Activated T-helper 1 cell treated with anti-CD3 and anti-CD28 coated beads, Interleukin-2, amount 50 U/mL, for 16 hours (primary cell): ENCODE measurements at places on chromosomes 1 and 21.

DNA sequence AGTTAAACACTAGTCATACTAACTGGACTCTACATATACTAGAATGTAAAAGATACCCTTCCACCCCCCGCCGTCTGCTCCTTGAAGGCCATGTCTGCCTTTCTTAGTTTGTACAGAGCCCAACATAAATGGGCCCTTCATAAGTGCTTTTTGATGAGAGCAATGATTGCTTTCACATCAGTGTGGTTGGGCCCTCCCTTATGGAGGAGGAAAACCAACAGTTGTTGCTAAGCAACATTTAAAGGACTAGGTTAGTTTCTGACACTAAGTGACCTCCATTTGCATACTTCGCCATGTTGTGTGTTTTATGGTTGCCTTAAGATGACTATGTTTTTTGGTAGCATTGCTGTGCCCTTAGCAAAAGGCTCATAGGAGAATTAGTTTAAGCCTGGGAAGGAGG is 182.0 kb upstream of the SGIP1 start:
- no peak for DNase-seq

DNA sequence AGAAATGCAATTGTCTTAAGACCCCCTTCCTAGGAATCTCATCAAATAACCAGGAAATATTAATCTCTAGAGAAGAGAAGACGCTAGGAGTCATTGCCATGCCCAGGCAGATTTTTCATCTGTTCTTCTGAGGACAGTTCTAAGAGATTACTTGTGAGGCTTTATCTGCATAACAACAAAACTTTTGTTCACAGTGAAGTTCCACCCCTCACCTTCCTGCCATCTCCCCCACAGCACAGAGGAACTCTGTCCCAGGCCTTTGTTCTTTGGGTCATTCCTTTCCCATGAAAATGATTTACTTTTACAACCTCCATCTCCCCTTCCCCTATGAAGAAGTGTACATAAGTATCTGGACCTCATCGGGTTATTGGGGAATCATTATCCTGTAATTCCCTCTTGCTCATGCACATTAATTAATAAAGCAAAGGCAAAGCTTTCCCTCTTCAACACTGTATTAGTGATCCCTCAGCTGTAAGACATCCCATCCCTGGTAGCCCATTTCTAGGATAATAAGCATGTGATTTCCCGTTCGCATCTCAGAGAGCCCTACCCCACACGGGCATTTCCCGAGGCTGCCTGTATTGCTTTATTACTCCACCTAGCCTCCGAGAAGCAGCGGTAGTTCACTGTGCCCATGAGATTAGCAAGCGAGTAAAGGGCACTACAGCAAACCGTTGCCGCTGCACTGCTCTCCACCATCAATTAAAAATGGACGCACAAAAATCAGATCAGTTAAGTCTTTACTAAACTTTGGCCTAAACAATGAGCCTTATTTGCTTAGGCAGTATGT is 384.4 kb upstream of the CAMK1G start:
- DNase-seq = no peak

DNA sequence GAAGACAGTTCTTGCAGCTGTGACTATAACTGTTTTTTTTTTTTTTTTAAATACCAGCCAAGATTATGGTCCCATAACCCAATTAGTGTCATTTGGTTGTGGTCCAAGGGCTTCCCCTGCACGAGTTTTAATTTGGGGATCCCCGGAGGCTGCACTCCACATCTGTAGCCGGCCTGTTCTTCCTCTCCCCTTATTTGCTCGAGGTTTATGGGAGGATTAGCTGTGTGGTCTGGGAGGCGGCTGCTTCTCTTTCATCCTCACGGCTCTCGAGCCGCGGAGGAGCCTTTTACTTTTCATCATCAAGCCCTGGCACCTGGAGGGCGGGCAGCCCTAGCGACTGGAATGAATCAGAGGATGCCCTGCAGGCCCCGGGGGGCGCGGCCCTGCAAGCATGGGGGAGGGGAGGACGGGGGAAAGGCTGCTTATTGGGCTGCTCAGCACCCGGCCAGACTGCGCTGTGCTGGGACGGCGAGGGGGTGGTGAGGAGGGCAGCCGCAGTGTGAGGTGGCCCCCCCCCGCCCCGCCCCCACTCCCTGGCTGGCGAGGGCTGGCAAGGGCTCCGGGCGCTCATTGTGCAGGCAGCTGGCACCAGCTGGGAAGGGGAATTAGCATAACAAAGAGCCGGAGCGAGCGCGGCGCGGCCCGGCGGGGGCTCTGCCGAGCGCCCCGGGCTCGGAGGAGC is 18.5 kb downstream of the SERTAD4 start:
- DNase-seq = no peak

GRCh38 chr1:46677339-46677738 is 5.7 kb downstream of the TEX38 start:
- no peak for DNase-seq

- no peak for DNase-seq
Measured at GRCh38 chr21:38806153-38806941, 618 bp downstream of the ETS2 start.

DNA sequence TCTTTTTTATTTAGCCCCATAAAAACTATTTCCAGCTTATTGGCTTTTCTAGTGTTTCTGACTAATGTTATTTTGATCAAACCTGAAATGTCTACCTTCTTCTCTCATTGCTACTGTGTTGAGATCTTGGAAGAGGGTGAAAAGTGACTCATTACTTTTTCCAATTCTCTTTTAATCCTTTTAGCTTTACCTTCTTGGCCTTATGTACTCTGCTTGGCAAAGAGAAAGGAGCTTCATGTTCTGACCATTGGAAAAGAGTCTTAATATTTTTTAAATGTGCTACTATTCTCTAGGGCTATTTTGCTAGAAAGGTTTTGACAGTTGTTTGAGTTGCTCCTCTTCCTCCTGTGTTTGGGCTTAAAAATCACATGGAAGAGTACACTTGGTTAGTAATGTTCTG is 97.8 kb upstream of the CHODL start:
- no peak for DNase-seq

DNA sequence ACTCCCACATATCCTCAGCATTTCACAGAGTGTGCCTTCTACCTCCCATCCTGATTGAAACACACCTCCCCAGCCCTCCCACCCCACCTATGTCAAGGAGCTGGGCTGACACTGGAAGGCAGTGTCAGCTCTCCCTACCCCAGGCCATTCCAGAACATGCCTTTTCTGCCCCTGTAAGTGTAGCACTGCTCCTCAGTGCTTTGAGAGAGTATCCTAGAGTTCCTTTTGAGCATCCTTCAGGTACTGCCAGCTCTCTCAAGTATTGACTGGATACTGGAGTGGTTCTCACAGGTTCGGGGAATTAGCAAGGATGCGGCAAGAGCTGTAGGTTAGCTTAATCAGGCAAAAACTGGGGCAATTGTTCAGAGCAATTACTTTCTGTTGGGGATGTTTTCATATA is 21.8 kb downstream of the C1orf116 start:
- no peak for DNase-seq

DNA sequence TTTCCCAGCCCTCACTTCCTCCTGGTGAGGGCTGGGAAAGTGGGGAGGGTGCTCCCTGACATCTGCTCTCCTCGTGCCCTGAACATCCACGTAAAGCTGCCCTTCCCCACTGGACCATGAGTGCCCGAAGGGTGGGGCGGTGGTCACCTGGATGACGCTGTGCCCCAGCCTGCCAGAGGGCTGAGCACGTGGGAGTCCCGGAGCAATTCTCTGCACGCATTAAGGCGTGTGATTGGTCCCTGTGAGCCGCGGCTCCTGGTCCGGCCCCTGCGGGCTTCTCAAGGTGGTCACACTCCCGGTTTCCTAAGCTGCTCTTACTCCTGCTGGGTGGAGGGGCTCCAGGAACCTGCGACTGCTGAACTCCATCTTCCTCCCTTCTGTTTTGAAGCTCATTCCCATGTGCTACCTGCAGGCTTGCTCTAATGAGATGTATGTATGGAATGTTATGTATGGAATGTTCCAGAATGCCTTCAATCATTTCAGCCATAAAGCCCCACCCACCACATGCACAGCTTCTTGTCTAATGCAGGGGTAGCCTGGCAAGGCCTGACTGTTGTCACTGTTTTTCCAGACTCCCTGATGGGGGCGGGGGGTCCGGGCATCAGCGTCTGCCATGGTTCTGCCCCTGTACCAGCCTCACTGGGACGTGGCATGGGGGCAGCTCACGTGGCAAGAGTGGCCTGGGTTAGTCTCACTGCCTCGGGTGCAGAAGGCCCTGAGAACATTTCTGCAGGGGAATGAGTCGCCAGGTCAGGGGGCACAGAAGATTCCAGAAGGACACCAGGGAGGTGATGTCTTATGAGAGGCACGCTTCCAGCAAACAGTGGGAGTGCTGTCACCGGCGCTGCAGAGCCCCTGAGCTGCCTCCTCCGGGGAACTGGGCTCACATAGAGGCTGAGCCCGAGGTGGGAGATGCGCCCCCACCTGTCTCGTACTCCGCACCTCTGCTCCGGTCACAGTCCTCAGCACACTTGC is 19.4 kb downstream of the KRTAP10-1 start:
- DNase-seq = no peak

DNA sequence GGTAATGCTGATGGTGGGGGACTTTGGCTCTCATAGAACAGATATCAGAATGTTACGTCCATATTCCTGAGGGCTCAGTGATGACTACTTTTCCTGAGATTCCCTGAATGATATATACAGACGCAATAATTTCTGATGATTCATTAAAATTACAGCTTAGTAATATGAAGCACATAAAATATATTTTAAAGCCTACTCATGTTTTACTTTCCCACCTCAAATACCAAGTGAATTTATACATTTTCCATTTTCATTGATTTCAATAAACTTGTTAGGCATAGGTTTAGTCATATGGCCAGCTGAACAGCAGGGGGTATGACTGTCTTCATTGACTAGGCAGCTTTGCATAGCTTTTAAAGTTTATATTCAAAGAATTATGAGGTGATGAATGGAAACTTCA is 26.2 kb upstream of the PDC start:
- no peak for DNase-seq

DNA sequence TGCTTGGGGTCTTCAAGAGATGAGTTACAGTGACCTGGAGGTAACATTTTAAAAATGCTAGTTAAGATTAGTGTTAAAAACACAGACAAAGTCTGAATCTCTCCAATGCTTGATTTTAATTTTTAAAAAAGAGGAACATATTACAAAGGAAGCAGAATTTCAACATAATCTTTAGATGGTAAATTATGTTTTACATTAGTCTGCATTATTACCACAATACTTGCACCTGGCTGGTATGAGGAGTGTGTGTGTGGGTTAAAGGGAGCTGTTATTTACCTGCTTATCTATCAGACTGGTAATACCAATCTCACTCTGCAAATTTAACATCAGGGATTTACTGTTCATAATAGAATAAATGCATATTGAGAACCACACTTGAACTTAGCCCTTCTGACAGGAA is 10.3 kb upstream of the KCNJ15 start:
- no peak for DNase-seq
